ENCODE measurements at places on chromosomes 5 and 9.
A peak's percentile ranks its signal among the peaks of the same experiment; 100 is the strongest.

DNA sequence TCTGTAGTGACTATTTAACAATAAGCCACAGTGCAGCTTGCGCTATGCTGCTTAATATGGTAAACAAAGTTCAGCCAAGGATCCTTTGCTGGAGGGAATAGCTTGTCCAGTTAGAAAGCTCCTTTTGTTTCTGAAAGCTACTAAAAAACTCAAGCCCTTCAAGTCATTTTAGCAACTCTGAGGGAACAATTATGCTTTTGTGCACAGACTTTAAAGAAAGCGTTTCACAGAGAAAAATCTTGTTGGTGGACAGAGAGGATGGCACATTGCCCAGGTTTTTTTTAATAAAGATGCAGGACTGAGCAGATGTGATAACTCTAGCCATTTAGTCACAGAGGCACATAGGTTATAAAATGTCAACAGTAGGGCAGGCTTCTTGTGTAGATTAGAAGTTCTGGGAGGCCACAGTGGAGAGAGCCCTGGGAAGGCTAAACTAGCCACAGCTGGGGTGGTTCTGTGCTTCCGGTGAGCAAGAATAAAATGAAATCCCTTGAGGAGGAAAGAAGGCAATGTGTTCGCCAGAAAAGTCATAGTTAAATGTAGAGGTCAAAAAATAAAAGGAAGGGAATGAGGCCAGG, 63.4 kb downstream of the ALDH7A1 start:
- no peak for DNase-seq

DNA sequence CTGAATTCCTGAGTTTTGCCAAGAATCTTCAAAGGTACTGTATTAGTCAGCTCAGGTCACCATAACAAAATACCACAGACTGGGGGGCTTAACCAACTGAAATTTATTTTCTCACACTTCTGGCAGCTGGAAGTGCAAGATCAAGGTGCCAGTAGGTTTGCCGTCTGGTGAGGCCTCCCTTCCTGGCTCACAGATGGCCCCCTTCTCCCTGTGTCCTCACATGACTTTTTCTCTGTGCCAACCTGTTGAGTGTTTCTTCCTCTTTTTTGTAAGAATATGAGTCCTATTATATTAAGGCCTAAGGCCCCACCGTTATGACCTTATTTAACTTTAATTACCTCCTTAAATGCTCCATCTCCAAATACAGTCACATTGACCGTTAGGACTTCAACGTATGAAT, 156.1 kb upstream of the KIF2A start:
- DNase-seq = no peak

DNA sequence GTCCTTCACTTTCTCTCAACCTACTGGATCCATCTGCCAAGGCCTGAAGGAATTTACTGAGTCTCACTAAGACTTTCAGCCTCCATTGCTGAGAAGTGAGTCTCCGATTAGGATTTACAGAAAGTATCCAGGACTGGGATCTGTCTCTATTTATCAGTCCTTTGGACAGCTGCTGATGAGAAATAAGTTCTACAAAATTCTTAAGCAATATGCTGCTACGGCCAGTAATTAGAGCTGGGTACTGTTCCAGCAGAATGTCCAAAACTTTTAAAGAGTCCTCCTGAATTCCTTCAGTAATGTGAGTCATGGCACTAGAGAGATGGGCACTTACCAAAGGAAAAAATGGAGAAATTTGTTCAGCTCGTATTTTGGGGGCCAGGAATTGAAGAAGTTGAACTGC, 5.9 kb downstream of the TEX10 start:
- DNase-seq = no peak

DNA sequence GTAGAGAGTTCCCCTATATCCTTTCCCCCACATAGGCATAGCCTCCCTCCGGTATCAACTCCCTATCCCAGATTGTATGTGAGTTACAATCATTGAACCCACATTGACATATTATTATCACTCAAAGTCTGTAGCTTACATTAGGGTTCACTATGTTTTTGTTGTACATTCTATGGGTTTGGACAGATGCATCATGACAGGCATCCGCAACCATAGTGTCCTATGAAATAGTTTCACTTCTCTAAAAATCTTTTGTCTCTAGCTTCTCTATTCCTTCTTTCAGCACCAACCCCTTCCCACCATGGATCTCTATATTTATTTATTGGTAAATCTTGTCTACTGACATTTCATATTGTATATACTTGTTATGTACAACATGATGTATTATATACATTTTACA, 31.6 kb downstream of the TAF11L14 start:
- no peak for DNase-seq

DNA sequence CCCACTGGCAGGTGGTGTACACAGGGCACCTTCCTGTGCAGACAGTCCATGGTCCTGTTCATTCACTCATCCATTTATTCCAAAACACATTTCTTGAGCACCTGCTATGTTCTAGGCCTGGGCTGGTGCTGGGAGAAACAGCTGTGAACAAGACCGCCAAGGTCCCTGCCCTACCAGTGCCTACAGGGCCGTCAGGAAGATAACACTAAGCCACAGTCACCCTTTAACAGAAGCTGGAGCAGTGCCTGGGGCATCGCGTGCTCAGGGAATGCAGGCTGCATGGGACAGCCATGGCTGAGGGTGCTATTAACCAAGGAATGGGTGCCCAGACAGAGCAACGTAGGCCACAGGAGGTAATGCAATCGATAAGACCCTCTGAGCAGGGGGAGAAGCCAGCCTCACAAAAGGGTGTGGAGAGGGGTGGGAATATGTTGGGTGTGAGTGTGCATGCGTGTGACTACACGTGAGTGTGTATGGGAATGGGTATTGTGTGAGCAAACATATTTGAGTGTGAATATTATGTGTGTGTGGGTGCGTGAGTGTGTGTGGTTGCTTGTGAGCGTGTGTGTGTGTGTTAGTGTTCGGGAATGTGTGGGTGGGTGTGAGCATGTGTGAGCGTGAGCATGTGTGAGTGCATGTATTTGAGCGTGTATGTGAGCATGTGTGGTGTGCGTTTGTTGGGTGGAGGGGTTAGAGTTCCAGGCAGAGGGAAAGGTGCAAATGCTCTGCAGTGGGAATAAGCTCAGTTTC, 19.1 kb downstream of the DUSP1 start:
- no peak for DNase-seq

DNA sequence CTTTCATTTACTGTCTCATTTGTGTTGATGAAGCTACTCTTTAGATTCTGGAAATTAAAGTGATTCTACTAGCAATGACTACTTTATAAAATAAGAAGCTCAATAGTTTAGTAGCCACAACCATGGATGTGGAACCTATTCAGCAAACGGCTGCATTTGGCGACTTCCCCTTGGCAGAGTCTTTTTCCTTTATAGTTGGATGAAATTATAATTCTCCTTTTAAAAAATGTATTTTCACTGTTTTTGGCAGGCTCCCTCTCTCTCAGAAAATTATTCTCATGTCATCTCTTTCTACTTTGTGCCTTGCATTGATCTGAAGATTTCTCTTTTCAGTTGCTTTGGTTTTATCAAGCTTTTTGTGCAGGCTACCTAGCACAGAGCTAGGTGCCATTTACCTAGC, 50.6 kb upstream of the KCNN2 start:
- no peak for DNase-seq

GRCh38 chr5:41670216-41670615, 159.8 kb upstream of the PLCXD3 start:
- no peak for DNase-seq

- no peak for DNase-seq
These were observed 353.1 kb downstream of the TLE4 start for GRCh38 chr9:79924836-79925235.

- no peak for DNase-seq
These were observed 68.6 kb downstream of the RFX3 start for GRCh38 chr9:3457175-3457574.

DNA sequence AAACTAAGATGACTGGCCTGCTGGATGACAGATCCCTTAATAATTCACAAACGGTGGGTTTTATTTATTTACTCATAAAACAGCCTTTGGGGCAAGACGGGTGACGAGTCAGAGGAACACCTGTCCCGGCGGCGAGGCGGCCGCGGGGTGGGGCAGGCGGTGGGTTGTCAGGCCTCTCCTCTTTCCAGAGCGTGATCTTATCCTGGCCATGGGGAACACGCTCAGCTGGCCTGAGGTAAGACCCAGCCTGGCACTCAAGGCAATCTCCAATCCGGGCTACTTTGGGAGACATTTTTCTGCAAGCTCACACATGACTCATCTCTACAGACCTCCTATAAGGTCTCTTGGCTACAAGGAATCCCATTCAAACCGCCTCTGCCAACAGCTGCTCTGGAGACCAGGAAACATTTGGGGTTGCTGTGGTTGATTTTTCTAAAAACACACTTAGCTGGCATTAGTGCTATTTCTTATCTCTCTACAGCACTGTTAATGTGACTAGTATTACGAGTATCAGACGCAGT, 6.3 kb downstream of the RAPGEF1 start:
- DNase-seq = peak; percentile 71

DNA sequence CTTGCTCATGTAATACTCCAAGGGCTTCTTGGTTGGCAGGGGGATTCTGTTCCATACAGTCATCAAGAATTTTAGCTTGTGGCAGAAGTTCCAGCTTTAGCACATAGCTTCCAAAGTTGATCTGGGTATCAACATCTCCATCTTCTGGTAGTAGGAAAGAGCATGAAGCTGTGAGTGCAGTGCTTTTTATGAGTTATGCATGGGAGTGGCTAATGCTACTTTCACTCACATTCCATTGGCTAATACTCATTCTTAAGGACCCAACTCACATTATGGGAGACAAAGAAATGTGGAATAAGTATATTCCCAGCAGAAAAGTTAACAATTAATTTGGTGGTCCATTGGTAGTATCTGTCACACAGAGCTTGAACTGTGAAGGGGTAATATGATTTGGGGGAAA, 194.2 kb upstream of the CHD1 start:
- DNase-seq = no peak

DNA sequence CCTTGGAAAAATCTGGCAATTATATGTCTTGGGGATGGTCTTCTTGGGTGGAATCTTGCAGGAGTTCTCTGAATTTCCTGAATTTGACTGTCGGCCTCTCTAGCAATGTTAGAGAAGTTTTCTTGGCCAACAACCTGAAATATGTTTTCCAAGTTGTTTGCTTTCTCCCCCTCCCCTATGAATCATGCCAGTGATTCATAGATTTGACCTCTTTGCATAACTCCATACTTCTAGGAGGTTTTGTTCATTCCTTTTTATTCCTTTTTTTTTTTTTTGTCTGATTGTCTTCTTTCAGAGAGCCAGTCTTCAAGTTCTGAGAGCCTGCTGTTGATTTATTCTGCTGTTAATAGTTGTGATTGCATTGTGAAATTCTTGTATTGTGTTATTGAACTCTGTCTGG, 56.7 kb upstream of the SLC44A1 start:
- DNase-seq = peak; percentile 67

DNA sequence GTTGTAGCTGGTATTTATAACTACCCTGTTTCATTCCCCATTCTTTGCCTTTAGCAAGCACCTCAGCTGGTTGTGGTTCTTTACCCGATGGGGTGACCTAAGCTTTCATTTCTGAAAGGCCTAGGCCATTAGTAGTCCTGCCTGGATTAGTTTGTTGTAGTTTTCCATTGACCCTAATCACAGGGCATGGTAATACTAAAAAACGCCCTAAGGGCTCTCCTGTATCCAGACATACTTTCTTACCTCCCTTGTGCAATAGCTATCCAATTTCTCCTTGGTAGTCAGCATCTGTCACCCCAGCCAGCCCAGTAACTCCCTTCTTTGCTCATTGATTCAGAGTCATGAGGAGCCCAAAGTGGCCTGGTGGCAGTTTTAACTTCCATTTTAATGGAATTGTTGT, 24.0 kb downstream of the TMOD1 start:
- DNase-seq = no peak

DNA sequence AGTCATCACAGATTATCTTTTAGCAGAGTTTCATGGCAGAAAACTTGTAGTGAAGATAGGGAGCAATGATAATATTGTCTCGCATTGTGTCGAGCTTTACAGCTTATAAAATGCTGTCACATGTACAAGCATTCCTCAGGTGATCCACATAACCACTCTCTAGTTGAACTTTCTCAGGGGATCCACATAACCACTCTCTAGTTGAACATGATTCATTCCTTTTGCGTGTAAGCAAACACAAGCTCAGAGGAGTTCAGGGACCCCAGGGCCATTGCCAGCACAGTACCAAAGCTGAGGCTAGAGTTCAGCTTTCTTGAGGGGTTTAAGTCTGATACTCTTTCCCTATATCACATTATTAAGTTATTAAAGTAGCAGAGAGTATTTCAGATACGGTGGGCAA, 86.7 kb downstream of the CDH6 start:
- no peak for DNase-seq

- no peak for DNase-seq
These were observed 242.8 kb downstream of the RASEF start for GRCh38 chr9:82820186-82820585.

- no peak for DNase-seq
These were observed 137.1 kb downstream of the CAAP1 start for GRCh38 chr9:26755476-26755875.

DNA sequence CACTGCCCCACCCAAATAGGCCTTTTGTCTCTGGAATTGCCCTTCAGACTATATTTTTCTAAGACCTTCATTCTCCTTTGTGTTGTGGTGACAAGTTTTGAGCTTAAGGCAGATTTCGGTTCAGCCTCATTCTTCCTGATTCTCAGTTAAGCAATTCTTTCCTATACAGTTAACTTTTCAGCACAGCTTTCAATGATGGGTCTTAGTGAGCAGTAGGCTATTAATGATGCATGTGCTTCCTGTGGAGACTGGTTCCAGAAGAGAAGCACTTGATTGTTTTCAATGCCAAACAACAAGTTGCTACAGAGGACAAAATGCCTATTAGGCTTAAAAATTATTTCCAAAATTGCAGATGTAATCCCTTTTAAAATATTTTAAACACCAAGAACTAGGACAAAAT, 47.7 kb upstream of the TLX3 start:
- DNase-seq = no peak

DNA sequence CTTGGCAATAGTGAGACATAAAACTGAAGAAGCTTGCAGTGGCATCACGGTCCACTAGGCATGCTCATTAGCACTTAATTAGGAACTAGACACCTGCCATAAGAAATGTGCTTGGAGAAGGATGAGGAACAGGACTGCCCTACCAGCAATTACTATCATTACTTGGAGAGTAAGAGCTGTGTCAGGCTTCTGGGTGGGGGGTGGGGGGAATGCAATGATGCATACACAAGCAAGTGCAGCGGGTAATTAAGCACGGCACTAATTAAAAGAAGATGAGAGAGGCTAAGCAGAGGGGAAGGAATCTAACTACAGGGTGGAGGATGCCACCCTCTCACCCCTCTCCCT, 53.1 kb downstream of the TLE1 start:
- no peak for DNase-seq

- no peak for DNase-seq
These were observed 339.4 kb downstream of the ACTL7B start for GRCh38 chr9:108516391-108516790.
